ENCODE measurements at places on chromosomes 16 and 17.

DNA sequence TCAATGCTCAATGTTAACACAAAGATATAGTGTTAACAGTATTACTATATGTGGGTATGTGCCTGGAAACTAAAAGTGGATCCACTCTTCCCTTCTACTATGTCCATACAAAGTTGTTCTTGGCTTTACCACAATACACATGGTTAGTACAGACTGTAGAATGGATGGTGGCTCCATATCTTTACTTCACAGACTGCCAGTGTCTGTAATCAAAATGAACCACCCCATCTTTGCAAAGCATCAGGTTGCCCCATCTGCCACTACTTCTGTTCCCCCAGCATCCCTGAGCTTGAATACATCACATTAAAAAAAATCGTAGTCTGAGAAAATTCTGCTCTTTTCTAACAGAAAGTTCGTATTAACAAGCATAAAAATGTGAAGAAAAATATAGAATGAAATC, 30.0 kb downstream of the USP32 start:
- no peak for DNase-seq

DNA sequence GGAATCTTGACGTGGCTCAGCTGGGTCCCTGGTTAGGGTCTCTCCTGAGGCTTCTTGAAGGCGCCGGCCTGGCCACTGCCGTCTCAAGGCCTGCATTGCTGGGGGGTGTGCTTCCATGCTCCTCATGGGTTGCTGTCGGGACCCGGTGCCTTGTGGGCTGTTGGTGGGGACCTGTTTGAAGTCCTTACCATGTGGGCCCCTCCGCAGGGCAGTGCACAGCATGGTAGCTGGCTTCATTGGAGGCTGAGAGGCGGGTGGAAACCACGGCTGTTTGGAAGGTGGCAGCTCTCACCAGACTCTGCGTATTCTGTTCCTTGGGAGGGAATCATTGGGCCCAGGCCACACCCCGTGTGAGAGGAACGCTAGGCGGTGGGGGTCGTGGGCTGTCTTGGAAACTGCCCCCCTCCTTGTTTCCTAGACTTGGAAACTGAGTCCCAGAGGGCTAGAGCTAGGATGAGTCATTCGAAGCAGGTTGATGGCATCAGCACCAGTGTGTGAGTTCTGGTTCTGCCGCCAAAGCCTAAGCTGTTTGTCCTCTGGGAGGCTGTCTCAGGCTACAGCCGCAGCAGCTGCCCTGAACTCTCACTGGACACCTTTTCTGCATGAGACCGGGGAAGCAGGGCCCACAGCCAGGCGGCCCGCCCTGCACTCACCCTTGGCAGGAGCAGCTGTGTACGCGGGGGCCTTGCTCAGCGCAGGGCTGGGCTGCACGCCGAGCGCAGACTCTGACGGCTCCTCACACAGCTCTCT, 35.2 kb downstream of the ZNF750 start:
- DNase-seq = no peak

DNA sequence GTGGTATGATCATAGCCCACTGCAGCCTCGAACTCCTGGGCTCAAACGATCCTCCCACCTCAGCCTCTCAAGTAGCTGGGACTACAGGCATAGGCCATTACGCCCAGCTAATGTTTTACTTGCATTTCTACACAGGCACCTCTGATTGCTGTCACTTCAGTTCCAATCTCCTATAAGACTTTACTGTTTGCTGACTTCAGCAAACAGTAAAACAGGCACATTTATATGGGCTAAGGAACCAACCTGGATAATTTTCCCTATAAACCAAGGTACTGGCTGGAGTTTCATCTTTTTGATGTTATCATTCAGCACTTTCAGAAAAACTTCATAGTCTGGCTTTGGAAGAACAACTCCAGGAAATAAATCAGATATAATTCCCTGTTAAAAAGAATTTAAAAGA, 114.2 kb downstream of the DNAH3 start:
- no peak for DNase-seq

GRCh38 chr17:4701116-4701515, 2.8 kb downstream of the PELP1 start:
- no peak for DNase-seq

GRCh38 chr17:16583781-16584180, 14.8 kb upstream of the ZNF287 start:
- DNase-seq = no peak

- DNase-seq = no peak
Measured at GRCh38 chr16:84043486-84044117, 1.0 kb upstream of the SLC38A8 start.

- DNase-seq = no peak
Measured at GRCh38 chr17:32323811-32324491, 18.0 kb downstream of the C17orf75 start.

- DNase-seq = no peak
Measured at GRCh38 chr16:56438038-56438437, 12.7 kb upstream of the AMFR start.

GRCh38 chr16:1379304-1380076, 27.8 kb downstream of the GNPTG start:
- DNase-seq = peak; percentile 76

- no peak for DNase-seq
Measured at GRCh38 chr17:55323518-55324295, 58.9 kb downstream of the HLF start.

GRCh38 chr16:28983644-28984043, 1.2 kb upstream of the LAT start:
- no peak for DNase-seq

DNA sequence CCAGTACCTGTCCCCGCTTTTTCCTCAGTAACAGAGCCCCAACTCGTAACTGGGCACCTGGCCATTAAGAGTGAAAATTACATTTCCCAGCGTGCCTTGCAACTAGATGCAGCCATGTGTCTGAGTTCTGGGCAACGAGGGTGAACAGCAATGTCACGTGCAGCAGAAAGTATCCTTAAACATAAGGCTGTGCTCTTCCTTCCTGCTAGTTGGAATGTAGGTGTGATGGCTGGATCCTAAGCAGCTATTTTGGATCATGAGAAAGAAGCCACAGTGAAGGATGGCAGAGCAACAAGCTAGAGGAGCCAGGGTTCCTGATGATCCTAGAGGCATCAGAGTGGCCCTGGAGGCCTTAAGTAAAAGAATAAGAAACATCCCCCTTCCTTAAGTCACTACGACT, 36.0 kb downstream of the ACTG1 start:
- DNase-seq = no peak

DNA sequence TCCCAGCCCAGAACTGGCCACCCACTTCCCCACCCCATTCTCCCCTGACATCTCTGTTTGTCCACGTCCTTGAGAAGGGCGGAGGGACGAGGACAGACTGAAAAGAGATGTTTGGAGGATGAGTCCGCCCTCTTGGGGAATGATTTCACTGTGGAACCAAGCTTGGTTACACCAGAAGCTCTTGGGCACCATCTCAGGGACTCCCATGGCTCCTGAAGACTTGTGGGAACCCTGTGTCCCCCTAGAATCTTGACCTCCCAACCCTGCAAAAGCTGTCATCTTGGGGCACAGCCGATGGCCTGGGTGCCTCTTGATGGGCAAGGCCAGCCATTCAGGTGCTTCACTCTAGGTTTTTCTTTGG, 25.9 kb upstream of the LITAF start:
- DNase-seq = no peak

DNA sequence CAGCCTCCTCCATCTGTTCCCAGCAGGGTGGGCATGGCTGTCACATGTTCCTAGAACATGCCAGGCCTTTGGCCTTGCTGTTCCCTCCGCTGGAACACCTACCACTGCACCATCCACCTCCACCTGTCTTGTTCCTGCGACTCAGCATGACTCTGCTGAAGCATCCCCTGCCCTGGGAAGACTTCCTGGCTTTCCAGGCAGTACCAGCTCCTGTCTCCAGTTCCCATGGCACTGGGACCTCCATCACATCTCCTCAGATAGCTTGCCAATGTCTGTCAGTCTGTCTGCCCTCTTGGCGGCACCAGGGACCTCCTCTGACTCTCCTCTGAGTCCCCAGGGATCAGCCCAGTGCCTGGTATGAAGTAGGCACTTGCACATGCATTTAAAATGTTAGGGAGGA, 15.7 kb downstream of the PDP2 start:
- peak; percentile 1 for DNase-seq

DNA sequence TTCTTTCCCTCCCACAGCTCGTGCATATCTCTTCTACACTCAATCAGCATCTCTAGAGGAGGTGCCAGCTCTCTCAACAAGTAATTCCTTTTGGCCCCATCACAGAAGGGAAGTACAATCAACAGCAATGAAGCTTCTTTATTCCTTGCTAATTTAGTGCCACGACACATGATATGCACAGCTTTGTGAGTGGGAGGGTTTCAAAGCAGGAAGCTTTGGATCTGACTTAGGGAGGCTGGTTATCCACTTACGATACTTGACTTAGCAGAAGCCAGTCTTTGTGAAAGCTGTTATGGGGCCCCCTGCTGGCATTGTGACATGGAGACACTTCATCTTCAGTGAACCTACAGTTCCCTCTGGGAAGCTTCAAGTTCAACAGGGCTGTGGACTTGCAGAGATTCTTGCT, 81.0 kb downstream of the TMEM100 start:
- DNase-seq = peak; percentile 30

- DNase-seq = no peak
Measured at GRCh38 chr17:31357839-31358394, 33.6 kb upstream of the RAB11FIP4 start.

DNA sequence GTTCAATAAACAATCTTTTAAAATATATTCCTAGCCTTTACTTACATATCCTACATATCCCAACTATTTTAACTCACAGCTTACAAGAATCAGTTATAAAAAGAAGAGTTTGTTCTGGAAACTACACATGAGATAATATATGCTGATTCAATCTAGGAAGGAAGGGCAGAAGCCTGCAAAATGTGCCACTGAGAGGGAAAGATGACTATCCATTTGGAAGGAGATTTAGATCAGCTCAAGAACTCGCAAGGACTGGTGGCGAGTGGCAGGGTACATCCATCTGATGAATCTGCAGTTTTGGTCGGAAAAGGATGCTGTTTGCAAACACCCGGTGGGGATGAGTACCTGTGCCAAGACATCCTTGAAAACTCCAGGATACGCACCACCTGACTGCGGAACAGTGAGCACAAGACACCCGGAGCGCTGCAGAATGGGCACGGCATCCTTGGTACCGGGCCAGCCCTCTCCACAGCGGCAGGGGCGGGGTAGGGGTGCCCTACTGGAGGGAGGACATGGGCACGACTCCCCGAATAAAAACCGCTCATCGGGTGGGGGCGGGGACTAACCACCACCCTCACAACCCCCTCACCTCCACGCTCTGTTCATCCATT, 723 bp downstream of the TRIM37 start:
- DNase-seq = peak; percentile 67

GRCh38 chr17:61425682-61426481, 26.2 kb downstream of the TBX2 start:
- DNase-seq = no peak

GRCh38 chr16:56450275-56450985, 702 bp downstream of the NUDT21 start:
- DNase-seq = peak; percentile 11

GRCh38 chr17:13953841-13954240, 115.5 kb upstream of the COX10 start:
- no peak for DNase-seq

DNA sequence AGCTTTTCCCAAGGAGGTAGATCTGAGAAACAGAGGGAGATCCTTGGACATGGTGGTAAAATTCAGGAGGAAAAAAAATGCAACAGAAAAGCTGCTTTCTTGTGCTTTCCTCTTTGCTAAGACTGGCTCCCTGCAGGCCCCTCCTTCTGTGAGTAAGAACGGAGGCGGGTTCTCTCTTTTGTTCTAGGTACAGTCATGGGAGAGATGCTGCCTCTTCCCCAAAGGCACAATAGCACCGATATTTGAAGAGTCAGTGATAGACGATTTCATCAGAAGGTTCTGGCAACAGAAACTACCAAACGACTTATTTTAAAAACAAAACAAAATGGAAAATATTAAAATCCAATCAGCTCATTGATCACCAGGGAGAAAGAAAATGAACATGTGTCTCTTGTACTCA, 32.6 kb upstream of the KIFC3 start:
- DNase-seq = no peak

DNA sequence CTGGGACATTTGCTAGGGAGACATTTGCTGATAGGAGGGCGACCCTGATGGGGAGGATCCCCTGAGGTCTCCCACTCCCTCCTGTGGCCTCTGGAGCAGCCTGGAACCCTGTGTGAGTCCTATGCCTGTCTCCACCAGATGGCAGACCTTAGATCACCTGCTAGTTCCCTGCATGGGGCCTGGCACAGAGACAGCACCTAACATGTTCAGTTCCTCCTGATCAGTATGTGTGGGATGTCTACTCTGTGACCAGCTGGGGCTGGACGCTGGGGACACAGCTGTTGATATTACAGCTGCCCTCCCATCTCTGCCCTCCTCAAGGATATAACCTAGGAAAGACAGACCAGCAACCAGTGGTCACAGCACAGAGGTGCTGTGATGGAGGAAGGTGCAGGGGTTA, 1.1 kb upstream of the ADCY7 start:
- no peak for DNase-seq

GRCh38 chr16:49725651-49726050, 130.3 kb downstream of the ZNF423 start:
- no peak for DNase-seq

- DNase-seq = no peak
Measured at GRCh38 chr16:80989801-80990200, 16.9 kb downstream of the CMC2 start.

GRCh38 chr17:66533572-66533971, 231.2 kb downstream of the PRKCA start:
- no peak for DNase-seq

DNA sequence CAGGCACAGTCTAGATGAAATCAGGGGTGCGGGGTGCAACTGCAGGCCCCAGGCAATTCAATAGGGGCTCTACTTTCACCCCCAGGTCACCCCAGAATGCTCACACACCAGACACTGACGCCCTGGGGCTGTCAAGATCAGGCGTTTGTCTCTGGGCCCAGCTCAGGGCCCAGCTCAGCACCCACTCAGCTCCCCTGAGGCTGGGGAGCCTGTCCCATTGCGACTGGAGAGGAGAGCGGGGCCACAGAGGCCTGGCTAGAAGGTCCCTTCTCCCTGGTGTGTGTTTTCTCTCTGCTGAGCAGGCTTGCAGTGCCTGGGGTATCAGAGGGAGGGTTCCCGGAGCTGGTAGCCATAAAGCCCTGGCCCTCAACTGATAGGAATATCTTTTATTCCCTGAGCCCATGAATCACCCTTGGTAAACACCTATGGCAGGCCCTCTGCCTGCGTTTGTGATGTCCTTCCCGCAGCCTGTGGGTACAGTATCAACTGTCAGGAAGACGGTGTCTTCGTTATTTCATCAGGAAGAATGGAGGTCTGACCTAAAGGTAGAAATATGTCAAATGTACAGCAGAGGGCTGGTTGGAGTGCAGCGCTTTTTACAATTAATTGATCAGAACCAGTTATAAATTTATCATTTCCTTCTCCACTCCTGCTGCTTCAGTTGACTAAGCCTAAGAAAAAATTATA, 1.6 kb downstream of the HBA1 start:
- DNase-seq = no peak

DNA sequence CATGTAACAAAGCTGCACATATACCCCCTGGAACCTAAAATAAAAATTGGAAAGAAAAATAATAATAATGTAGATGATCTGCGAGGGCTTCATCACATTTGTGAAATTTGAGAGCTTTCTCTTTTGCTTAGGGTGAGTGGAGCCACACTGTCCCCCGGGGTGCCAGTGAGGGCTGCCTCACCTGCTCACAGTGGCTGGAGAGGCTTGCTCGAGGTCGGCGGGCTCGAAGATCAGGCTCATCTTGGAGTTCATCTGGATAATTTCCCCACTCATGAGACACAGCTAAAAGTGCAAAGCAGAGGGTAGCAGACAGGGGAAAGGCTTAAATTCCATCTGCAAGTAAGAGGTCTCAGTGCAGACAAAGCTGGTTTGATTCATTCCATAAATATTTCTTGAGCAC, 123.8 kb downstream of the DNAH3 start:
- no peak for DNase-seq

- DNase-seq = no peak
Measured at GRCh38 chr17:79595471-79595870, 15.4 kb downstream of the RBFOX3 start.

Measured in germinal center (tissue), 1 donor.